Stimulated activated CD8-positive, alpha-beta memory T cell treated with anti-CD3 and anti-CD28 coated beads, Interleukin-12 subunit alpha, Interleukin-12 subunit beta, amount 100 ng/mL, for 1 hour (primary cell): ENCODE measurements at places on chromosomes 13 and 19.

DNA sequence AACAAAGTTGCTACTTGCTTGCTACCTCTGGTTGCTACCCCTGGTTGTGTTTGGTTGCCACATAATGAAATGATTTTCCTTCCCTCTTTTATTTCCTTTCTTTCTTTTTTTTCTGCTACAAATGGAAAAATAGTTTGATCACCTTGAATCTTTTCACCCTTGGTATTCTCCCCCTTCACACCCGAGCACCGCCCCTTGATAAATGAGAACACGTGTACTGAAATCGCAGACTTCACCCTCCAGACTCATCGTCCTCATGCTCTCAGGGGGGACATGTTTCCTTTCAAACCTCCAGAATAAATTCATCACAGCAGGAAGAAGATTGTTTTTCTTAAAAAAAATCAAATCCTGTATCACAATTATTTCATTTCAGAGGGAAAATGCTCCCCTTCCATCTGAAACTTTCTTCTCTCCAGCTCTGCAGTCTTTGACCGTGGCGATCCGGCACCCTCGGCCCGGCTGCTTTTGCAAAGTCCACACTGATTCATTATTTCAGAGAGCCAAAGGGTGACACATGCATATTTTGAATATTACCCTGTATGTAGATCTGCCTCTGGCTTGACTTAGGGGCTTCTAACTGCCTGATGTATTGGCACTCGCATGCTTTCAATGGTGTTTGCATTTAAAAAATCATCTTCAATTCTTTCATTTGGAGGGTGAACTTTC lies 222.6 kb upstream of the MAB21L1 start:
- no peak for DNase-seq

- DNase-seq, result no peak
Observed at GRCh38 chr19:11264452-11265176, 2.3 kb upstream of the DOCK6 start.

DNA sequence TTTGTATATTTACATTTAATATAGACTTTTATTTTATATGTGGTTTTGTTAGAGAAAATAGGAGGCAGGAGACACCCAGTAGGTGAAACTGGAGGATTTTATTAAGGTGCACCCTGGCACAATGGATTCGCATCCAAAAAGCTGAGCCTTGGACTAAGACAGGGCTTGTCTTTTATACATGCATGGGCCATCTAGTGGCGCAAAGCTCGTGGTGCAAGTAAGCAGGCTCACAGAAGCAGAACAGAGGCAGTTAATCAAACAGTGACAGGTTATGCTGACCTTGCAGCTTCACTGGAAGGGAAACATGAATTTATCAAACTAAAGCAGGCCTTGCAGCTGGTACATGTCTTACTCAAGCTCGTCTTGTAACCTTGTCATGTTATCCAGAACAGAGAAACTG lies 58.8 kb upstream of the ZNF681 start:
- DNase-seq, result no peak

- no peak for DNase-seq
Observed at GRCh38 chr19:2294687-2295335, 12.8 kb upstream of the PEAK3 start.

DNA sequence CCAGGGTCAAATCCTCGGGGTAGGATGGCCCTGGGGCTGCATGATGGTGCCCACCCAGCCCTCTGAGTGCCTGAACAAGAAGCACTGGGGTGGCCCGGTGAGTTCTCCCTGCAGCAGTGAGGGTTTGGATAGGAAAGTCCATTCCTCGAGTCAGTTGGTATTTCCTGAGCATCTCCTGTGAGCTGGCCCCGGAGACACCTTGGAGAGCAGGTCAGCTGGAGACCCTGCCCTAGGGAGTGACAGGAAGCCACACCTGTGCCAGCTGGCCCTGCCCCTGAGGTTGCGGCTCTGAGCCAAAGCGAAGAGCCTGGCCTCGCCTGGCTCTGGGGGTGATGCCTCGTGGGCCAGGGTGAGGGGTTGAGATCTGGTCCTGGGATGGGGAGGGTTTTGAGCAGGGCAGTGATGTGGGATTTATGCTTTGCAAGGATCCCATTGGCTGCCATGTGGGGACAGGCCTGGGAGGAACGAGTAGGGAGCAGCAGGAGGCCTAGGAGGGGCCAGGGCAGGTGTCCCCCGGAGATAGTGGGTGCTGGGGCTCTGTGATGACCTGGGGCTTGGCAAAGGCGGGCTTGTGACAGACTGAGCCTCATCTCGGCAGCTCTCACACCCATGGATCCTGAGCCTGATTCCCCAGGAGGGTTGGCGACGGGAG lies 16.0 kb downstream of the CRTC1 start:
- no peak for DNase-seq

- DNase-seq, result no peak
Observed at GRCh38 chr13:23725922-23726321, 155.7 kb downstream of the TNFRSF19 start.

- DNase-seq, result no peak
Observed at GRCh38 chr13:84934911-84935310, 864.3 kb downstream of the SLITRK6 start.

GRCh38 chr13:53507741-53508140 lies 479.1 kb downstream of the OLFM4 start:
- no peak for DNase-seq

- no peak for DNase-seq
Observed at GRCh38 chr13:76725896-76726295, 160.3 kb downstream of the KCTD12 start.

- no peak for DNase-seq
Observed at GRCh38 chr19:44957526-44957925, 2.3 kb downstream of the CLPTM1 start.

- DNase-seq, result no peak
Observed at GRCh38 chr19:16227837-16228636, 30.3 kb downstream of the AP1M1 start.

DNA sequence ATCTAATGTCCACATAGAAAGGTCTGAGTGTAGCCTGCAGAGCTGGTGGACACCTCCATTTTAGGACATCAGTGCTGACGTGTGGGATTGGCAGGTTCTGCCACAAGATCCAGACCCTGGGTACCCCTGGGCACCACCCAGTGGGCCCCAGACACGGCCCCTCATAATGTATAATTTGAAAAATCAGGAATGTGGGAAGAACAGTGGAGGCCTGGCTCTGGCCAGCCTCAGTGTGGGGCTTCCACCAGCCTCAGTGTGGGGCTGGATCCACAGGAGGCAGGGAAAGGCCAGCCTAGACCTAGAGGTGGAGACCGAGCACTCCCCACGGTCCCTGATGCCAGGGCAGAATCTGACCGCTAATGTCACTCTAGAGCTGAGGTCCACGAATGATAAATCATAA lies 150.7 kb upstream of the SOX1 start:
- DNase-seq, result no peak

DNA sequence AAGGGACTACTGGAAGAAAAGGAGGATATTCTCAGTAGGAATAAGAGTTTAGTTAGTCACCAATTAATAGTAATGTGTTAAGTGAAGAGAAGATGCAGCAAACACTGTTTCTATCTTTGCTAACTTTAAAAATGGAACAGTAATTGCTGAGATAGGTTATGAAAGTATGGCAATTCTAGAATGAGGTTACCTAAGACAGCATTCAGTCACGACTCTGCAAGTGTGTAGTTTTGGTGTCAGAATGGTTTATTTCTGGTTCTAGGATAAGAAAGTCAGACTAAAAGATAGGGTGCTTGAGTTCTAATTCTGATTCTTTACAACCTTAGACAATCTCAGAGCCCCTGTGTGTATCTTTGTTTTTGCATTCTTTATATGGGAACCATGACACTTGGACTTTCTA lies 138.1 kb downstream of the POU4F1 start:
- DNase-seq, result no peak

GRCh38 chr13:106941779-106942178 lies 373.8 kb upstream of the ARGLU1 start:
- no peak for DNase-seq

- DNase-seq, result no peak
Observed at GRCh38 chr19:8081569-8082550, 29.3 kb downstream of the CCL25 start.

DNA sequence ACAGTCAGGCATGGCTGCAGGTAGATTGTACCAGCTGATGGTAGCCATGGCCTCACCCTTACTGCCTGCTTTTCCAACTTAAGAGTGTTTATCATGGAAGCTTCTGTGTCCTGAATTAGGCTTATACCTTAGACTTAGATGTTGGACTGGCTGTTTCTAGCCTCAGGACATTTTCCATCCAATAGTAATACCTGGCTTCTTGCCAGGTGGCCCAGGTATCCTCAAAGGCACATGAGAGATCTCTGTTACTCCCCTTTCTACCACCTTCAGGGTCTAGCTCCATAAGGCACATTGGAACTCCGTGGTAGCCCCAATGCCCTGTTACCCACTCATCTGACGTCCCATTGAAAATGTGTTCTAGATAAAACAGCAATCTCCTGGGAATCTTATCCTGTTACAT lies 407.5 kb downstream of the SPRY2 start:
- DNase-seq, result no peak

GRCh38 chr19:44050740-44051649 lies 841 bp upstream of the ZNF223 start:
- DNase-seq, result no peak

GRCh38 chr19:44690131-44690440 lies 8.9 kb upstream of the CEACAM16 start:
- DNase-seq, result no peak
